ENCODE measurements at places on chromosomes 2 and 18.

DNA sequence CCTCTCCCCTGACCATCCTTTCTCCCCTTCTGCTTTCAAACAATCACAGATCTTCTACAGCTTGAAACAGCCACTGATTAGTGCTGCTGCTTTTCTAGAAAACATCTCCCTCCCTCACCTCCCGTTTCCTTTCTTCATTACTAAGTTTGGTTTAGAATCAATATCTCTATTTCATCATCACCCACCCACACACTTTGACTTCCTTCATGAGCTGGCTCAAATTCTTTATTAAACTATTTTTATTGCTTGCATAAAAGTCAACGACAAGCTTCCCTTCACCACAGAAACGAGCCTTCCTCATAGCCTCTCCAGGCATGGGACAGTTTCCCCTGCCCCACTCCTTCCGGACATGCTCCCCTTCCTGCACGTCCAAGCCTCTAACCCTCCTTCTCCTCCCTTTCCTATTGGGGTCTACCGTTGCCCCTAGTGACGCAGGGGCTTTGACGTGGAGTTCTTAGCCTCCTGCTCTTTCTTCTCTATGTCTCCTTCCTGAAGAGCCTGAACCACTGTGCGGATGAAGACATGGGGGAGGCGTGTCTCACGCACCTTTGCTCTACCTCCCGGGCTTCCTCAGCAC is 172.0 kb downstream of the AFF3 start:
- no peak for DNase-seq

DNA sequence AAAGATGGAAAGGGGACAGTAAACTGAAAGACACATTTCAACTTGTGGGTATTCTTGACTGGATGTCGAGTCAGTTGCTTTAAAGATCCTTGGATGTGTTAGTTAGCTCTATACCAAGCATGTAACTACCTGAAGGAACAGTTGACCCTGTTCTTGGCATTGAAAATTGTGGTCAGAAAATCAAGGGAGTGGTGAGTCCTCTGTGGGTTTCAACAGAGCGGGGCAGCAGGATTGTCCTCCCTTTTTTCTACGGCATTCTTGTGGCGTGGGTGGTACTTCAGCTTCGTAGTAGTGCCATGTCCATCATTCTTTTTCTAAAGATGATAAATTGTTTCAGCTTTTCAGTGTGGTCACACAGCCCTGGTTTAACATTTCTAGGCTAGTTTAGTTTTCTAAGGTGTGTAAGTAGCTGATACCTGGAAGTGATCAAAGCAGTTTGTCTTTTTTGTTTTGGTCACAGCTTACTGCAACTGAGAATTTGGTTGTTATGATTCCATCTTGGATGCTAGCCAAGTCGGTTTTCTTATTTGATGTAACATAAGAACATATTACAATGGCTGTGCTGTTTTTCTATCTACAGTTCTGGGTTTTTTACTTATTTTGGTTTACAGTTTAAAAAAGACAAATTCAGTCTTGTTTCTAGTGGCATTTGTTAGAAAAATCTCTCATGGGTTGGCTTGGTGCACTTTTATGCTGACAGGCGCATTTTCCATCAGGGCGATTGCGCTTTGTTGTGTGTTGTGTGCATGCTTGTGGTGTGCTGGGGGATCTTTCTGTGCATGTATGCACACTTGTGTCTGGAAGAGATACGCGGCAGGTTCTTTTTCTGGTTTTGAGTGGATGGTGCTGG is 84.7 kb downstream of the ZNF407 start:
- no peak for DNase-seq

DNA sequence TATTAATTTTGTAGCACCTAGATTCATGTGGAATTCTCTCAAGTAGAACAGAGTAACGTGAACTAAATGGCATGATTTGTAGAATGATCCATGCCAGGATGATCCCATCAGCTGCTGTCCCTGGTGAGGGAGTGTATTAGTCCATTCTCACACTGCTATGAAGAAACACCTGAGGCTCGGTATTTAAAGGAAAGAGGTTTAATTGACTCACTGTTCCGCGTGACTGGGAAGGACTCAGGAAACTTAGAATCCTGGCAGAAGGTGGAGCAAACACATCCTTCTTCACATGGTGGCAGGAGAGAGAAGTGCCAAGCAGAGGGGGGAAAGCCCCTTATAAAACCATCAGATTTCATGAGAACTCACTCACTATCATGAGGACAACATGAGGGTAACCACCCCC is 312.6 kb downstream of the PTPRM start:
- no peak for DNase-seq

DNA sequence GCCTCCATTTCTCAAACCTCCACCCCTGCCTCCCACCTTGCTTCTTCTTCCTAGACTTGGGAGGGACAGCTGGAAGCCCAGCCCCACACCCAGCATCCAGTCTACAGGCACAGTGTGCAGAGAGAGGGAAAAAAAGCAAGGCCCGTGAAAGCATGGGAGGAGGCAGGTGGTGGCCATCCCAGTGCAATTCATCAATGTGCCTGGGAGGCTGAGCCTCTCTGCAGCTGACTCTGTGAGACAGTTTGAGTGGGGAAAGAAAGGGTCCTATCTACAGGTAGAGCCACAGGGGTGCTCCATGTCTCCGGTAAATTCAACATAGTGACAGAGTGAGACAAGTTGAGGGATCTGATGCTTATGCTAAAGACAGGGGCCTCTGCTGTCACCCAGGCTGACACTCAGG is 340.6 kb downstream of the DYSF start:
- no peak for DNase-seq

GRCh38 chr2:197198890-197199289 is 111.7 kb downstream of the ANKRD44 start:
- peak; percentile 42 for DNase-seq

GRCh38 chr2:240557808-240558207 is at the start of gene ANKMY1:
TSS of gene ANKMY1 (minus strand) at chr2:240557988. CDS start at chr2:240557335, 653 bp downstream.
- DNase-seq = peak; percentile 97

DNA sequence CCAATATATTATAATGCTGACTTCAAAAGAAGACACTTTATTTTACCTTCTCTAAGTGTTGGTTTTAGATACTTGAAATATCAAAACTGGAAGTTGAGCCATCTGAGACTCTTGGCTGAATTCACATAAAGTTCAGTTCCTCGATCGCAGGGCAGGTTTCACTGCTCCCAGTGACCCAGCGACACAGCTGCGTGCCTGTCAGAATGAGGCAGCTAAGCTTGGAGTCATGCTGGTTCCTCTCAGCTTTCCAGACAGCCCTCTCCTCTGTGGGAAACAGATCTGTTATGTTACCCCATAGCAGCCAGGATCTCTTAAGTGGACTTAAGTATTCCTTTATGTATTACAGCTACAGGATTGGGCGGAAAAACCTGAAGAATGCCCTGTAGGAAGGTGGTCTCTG is 142.8 kb upstream of the ALPP start:
- no peak for DNase-seq

- DNase-seq = no peak
These were observed 41.3 kb downstream of the SCG2 start for GRCh38 chr2:223560749-223561435.

- no peak for DNase-seq
These were observed 96.8 kb downstream of the UXS1 start for GRCh38 chr2:106097038-106098000.

DNA sequence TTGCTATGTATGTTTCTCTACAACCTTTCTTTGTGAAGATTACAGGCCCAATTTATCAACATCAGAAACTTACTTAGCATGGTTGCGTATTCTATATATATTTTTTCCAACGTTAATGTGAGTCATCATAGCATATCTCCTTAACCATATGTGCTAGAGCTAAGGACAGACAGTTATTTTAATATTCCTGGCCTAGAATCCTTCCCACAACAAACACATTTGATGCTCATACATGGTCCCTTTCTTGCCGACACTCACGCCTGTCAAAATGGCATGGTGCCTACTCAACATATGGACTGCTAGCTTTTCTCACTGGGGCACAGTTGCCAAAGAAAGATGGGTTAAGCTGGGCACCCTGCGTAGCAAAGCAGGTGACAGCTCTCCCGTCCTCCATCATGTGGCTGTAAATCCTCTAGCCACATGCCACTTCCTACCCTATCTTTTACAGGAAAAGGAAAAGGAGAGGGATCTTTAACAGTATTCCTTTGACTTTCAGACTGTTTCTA is 75.2 kb upstream of the GALNT5 start:
- no peak for DNase-seq

DNA sequence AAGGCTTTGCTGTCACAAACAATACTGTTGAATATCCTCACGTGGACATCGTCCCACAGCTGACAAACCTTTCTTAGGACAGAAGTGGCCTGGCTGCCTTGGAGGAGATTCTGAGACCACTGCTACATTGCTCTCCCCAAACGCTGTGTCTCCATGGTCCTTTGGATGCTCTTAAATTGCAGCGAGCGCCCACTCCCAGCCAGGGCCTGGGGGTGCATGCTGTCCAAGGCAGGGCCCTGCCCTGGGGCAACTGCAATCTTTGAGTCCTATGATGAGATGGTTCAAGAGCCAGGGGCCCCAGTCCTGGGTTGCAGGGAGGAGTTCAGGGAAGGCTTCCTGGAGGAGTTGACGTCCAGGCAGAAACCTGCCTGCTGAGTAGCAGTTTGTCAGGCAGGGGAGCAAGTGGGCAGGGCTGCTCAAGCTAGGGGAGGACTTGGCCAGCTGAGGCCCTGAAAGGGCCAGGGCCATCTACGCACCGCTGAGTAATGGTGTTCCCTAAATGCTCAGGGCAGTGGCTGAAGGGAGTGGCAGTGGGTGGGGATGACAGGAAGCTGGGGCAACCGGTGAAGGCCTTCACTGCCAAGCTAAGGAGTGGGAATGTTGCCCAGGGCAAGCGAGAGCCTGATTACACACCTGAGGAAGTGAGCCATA is 10.8 kb upstream of the SDC1 start:
- no peak for DNase-seq

DNA sequence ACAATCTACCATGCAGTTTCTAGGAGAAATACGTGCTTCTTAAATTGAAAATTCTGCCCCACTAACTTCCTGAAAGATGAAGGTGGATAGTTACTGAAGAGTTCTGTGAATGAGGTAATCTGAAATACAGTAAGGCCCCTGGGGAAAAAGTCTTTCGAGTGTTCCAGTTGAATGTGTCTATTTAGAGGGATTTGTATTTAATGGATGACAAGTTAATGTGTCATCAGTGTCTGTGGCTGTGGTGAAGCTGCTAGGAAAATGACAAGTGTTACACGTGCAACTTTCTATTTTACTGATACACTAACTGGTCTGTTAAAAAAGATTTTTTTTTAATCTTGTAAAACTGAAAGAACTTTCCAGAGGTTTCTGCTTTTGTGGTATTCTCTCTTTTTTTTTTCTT is 384.6 kb downstream of the STK39 start:
- no peak for DNase-seq

DNA sequence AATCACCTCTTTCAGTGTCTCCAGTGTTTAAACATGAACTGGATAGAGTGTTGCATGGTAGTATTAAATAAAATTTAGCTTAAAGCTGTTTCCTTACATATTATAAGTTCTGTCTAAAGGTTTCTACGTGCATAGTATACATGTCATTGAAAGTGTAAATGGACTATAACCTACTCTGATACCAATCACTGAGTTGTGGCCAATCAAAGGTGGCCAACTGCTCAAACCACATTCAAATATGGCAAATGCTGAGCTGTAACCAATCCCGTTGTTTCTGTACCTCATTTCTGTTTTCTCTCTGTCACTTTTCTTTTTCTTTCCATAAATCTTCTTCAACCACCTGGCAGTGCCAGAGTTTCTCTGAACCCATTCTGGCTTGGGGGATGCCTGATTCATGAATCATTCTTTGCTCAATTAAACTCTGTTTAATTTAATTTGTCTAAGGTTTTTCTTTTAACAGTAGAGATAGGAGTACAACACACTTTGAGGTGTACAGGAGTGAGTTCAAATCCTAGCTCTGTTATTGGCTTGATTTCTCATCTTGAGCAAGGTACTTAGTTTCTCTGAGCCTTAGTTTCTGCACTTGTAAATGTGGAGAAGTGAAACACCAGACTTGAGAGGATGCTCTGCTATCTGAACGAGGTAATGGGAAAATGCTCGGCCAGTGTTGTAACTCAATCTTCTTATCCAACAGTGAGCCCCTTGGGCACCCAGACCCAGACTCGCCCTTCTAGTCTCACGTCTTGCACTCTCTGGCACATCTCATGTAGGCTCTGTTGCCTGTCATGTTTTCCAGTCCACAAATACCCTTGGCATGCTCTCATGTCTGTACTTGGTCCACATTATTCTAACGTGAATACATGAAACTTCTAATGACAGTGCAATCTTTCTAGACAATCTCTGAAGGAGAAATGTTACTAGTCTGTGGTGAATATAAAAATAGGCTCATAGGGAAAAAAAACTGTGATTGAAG is 228.0 kb downstream of the PIK3C3 start:
- DNase-seq = no peak

DNA sequence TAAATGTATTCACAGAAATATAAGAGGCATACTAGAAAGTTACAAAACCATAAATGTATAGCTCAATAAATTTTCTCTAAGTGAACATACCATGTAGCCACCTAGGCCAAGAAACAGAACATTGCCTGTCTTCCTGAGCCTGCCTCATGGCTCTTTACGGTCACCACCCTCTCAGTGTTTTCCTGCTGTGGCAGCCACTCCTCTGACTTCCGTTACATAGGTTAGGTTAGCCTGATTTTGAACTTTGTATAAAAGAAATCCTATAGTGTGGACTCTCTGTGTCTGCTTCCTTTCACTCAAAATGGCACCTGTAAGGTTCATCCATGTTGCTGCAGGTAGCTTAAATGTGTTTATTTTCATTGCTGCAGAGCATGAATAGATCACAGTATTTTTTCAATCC is 11.6 kb upstream of the ST3GAL5 start:
- no peak for DNase-seq

DNA sequence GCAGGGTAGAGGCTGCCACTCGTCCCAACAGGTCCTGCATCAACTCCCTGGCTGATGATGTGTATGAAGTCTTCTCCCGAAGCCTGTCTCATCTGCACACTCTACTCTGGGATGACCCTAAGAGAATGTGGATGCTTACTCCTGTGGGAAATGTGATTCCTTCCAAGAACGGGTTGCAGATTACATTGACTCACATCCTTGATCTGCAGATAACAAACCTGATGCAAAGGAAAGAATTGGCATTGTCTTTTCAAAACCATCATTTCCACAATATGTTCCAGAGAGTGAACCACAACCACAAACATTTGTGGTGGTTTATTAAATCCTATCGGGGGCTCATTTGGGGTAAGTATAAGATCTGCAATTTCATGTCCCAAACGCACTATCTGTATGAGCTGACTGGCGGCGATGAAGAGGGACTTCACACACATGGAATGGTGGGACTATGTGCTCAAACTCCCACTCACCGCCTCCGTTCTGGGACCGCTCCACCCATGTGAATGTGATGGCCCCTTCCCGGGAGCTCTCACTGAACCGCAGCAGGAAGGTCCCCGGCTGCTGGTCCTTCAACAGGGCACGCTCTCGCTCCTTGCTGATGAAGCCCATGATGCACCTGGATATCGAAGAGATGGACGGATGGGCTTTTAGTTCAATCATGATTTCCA is 35.5 kb downstream of the STAT1 start:
- DNase-seq = no peak

Data from SK-N-SH (cell line).